ENCODE measurements at places on chromosomes 13 and 19.

GRCh38 chr13:43744261-43745031 lies 42.3 kb downstream of the ENOX1 start:
- DNase-seq: no peak

DNA sequence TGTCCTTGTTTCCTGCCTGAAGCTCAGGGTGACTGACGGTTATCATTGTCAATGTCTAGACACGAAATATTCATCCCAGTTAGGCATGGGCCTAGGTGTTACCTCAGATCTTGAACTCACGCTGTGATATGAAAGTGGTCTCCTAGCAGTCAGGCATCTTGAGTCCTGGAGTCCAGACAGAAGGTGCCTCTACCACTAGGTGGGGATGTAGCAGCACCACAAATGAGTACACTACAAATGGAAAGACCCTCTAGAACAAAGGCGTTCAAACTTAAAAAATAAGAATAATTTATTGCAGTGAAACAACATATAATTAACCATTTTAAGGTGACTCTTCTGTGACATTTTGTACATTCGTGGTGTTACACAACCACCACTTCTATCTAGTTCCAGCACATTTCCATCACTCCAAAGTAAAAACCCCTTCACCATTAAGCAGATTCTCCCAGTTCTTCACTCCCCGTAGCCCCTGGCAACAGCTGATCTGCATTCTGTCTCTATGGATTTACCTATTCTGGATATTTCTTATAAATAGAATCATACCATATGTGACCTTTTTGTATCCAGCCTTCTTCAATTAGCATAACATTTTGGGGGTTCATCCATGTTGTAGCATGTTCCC lies 11.9 kb upstream of the FRY start:
- DNase-seq: peak; percentile 62

DNA sequence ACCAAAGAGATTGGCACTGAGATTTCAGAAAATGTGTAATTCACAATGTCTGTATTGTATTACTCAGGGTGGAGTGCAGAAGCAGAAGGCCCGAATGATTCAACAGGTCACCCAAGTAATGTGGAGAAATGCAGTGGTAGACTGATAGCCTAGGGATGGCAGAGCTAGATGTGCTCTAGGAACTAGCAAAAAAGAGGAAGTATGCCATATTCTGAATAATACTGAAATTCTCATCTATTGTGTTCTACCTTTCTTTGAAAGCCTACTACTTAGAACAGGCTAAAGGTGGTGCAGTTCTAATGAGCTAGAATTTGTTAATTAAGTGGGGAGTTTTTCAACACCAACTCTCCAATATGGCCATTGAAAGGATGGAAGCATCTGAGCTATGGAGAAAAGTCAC lies 1449.8 kb upstream of the MIR17HG start:
- no peak for DNase-seq

- no peak for DNase-seq
These were observed 5.0 kb downstream of the PPP1R37 start for GRCh38 chr19:45097776-45098520.

GRCh38 chr13:112056284-112056727 lies 10.6 kb upstream of the SOX1 start:
- DNase-seq: no peak

- DNase-seq: no peak
These were observed 95.3 kb downstream of the UFM1 start for GRCh38 chr13:38444904-38445303.

- no peak for DNase-seq
These were observed 63.4 kb downstream of the RYR1 start for GRCh38 chr19:38496603-38497487.

GRCh38 chr13:112959701-112960542 lies 9.1 kb upstream of the MCF2L start:
- DNase-seq: no peak

GRCh38 chr13:33260168-33261098 lies 25.1 kb downstream of the STARD13 start:
- no peak for DNase-seq

DNA sequence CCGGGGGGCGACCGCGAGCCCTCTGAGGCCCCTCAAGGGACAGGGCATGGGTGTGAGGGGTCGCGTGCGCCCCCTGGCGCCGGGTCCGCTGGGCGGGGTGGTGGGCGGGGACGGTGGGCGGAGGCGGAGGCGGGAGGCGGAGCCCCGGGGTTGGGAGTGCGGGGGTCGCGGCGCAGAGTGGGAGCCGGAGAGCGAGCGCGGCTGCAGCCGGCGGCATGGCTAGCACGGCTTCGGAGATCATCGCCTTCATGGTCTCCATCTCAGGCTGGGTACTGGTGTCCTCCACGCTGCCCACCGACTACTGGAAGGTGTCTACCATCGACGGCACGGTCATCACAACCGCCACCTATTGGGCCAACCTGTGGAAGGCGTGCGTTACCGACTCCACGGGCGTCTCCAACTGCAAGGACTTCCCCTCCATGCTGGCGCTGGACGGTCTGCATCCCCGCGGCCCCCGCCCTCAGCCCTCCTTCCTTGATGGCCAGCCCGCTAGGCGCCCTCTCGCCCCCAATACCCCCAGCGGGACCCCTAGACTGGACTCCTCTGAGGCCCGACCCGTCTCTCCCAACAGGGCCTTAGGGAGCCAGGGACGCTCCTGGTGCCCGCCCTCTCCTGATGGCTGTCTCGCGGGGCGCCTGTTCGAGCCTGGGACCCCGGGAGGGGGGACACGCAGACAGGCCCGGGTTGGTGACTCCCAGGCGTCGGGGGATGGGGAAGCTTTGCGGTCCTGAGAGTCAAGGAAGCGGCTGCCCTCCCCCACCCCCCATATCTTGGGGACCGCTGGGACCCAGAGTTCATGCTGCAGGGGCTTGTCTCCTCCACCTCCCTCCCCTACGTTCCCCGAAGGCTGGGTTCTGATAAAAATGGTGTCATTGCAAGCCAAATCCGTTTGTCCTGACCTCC lies at the start of gene CLDN10:
Gene CLDN10, plus strand, starts transcription at position 182 of the 903 bp plus-strand sequence. Its CDS starts 34 bp downstream, at position 216.
- DNase-seq: no peak

GRCh38 chr19:3459089-3459881 lies 21.0 kb downstream of the SMIM24 start:
- DNase-seq: no peak

- no peak for DNase-seq
These were observed 16.3 kb downstream of the TEX101 start for GRCh38 chr19:43430976-43431375.

- DNase-seq: peak; percentile 36
These were observed 99.0 kb downstream of the ZNF429 start for GRCh38 chr19:21604351-21604926.

DNA sequence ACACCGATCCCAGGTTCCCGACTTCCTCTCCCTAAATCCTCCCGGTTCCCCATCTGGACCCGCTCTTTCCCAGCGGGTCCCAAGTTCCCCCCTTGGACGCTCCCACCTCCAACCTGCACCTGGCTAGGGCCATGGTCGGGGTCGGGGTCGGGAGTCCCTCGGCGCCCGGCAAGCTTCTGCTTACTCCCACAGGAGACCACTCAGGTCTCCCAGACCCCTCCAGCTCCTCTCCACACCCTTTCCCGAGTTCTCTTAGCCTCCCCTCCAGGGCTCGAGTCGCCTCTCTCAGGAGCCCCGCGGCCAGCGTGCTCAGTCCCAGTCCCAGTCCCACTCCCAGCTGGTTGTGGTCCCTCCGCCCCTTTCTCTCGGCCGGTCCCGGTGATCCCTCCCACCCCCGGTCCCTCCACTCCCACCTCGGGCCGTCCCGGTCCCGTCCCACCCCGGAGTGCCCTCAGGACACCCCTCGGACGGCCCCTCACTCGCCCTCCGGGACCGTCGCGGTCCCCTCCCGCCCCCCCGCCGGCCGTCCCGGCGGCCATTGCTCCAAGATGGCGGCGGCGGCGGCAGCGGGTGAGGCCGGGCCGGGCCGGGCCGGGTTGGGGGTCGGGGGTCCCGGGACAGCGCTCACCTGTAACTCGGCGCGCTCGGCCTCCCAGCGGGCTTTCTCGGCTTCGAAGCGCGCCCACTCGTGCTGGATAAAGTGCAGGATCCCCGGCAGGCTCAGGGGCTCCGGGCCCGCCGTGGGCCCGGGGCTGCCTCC lies at the start of gene FKRP:
Gene FKRP, plus strand, starts transcription at position 537 of the 760 bp plus-strand sequence. CDS start 9,394 bp downstream, outside the sequence.
- DNase-seq: no peak

- DNase-seq: peak; percentile 37
These were observed 54.9 kb upstream of the ATP12A start for GRCh38 chr13:24625331-24625731.

DNA sequence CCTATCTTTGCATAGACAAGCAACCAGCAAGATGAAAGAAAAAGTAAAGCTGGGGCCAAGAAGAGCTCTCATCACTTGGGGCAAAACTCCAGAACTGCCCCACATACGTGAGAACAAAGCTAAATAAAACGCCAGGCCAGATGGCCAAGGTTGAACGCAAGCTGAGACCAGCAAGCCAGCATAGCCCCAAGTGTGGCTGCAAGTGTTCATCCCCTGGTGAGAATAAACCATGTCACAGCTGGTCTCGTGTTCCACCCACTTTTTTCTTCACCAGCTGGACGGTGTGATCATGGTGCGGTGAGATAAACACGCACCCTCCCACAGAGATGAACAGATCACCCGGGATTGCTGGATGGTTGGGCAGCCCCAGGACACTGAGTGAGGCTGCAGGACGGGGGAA lies 109.6 kb upstream of the CACNA1A start:
- DNase-seq: no peak

- DNase-seq: no peak
These were observed 4.6 kb downstream of the AXL start for GRCh38 chr19:41223431-41224234.

DNA sequence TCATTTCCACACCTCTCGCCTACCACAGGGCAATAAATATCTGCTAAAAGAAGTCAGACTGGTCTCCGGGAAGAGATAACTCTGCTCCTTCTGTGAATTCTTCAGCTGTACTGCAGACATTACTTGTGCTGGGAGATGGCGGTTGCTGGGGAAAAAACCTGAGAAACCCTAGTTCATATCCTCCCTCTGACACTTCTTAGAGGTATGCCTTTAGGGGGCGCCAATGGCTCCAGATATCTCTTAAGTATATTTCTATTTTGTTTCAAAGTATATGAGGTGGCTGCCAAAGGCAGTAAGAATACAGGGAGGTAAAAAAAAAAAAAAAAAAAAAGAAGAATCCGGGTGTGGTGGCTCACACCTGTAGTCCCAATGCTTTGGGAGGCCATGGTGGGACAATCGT lies 175.2 kb downstream of the PAN3 start:
- DNase-seq: no peak

GRCh38 chr13:80516818-80517348 lies 176.0 kb upstream of the SPRY2 start:
- DNase-seq: no peak

- peak; percentile 81 for DNase-seq
These were observed 1.5 kb upstream of the BCAT2 start for GRCh38 chr19:48812094-48812929.

- no peak for DNase-seq
These were observed 39.5 kb downstream of the SIAH3 start for GRCh38 chr13:45811891-45812694.

DNA sequence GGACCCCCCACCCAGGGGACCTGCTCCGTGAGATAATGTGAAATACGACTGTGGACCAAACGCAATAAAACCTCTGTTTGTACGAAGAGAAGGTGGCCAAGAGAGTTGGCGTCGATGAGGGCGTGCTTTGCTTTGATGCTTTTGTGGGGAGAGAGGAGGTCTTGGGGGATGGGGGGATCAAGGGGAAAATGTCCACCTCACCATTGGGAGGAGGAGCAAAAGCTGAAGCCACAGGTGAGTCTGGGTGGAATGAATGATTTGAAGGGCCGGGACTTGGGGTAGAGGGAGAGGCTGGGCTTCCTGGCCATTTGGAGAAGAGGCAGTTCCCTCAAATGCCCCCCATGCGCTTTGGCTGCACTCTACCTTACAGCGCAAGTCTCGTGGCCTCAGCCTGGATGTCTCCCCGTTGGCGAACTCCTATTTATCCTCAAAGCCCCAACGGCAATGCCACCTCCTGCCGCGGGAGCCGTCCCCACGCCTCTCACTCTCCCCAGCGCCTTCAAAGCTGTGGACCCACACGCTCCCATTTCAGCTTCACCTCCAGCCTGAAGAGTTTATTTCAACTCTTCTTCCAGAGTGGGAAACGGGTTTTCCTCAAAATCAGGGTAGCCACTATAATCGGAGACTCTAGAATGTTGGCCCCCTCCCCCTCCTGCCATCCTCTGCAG lies 795 bp upstream of the ABCA7 start:
- no peak for DNase-seq

GRCh38 chr13:50631041-50631440 lies 212.5 kb downstream of the DLEU7 start:
- no peak for DNase-seq

DNA sequence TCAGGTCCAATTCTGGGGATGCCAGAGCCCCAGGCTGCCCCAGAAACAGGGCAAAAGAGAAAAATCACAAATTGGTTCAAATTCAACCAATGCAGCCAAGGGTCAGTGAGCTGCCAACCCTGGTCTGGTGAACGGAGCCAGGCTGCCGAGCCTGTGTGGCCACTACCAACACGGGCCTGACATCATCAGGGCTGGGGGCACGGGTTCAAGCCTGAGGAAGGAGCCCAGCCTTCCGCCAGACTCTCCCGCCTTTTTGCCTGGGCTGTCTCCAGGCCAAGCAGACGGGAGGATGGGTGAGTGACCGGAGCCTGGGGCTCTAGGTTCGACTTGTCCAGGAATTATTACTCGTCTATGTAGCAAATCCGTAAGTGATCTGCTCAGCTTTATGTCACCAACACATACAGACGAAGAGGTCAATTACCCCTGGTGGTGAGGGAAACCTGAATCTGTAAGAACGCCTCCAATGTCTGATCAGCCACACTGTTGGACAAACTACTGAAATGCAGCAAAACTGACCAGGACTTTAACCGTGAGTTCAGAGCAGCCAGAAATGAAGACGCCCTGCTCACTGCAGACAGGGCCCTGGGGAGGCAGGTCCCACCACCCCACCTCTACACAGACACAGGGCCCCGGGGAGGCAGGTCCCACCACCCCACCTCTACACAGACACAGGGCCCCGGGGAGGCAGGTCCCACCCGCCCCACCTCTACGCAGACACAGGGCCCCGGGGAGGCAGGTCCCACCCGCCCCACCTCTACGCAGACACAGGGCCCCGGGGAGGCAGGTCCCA lies 31.8 kb downstream of the RAB20 start:
- no peak for DNase-seq

- DNase-seq: no peak
These were observed 79.6 kb upstream of the POMP start for GRCh38 chr13:28579322-28579721.

- DNase-seq: no peak
These were observed 886 bp downstream of the MFSD12 start for GRCh38 chr19:3556423-3556977.

DNA sequence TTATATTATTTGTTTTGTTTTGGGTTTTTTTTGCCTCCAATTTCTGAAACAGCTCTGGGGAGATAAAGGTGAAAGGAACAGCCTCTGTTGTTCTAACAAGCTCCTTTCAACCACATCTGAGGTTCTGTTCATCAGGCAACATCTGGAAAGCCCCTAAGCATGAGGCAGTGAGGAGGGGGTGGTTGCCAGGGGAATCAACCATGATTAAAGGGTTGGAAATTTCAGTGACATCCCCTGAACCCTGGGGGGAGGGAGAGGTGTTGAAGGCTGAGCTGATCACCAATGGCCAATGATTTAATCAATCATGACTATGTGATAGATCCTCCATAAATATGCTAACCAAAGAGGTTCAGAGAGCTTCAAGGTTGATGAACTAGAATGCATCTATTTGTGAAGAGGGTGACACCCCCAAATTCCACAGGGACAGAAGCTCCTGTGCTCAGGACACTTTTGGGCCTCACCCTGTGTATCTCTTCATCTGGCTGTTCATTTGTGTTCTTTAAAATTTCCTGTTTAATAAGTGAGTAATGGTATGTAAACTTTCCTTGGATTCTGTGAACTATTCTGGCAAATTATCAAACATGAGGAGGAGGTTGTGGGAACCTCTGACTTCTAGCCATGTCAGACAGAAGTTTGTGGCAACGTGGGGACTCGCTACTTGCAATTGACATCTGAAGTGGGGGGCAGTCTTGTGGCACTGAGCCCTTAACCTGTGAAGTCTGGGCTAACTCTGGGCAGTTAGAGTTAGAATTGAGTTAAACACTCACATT lies 221.3 kb downstream of the NHLRC3 start:
- no peak for DNase-seq

All from B cell (primary cell).